ENCODE measurements at places on chromosomes 11 and 22.

DNA sequence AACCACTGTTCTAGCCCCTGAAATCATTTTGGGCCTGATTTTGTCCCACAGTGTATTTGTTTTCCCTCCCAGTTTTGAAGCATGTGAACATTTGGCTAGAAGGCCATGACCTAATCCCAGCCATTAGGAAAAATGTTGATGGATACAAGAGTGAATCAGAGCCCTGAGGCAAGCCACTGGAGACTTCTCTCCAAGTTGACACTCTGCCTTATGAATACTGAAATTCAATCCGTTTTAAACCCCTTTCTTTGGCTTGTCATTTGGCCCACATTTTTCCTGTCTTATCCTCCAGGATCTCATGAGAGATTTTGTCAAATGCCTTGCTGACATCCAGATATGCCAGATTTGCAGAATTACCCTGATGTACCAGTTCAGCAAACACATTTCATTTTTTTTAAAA is 158.8 kb downstream of the FAT3 start:
- no peak for DNase-seq

GRCh38 chr11:48005136-48005535 is 24.8 kb downstream of the PTPRJ start:
- DNase-seq: no peak

DNA sequence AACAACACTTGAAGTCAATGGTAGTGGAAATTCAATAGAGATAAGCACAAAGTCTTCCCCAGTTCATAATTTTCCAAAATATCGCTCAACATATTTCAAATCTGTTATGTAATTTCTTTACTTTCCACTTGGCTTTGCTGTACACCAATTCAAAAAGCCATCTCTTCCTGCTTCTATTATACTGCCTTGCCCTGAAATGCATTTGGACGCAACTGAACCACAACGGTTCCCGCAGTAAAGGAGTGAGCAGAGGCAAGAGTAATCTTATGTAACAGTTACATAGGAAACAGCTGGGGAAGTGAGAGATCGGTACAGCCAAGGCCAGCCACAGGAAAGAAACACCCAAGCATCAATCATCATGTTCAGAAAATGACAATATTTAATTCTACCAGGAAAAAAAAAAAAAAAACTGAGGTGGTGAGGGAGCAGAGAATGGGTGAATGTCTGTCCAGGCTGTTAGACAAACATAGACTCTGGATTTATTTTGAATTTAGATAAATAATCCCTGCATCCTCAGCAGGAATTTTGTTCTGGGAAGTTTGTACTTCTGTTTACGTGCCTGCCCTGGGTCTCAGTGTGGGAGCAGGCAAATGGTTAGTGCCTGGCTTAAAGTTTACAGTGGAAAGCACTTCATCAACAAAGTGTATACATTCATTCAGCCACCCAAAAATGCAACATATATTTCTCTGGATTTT is 392.2 kb downstream of the ETS1 start:
- peak; percentile 53 for DNase-seq

- no peak for DNase-seq
Measured at GRCh38 chr11:133222425-133223330, 309.6 kb downstream of the OPCML start.

GRCh38 chr11:57364851-57365660 is 15.9 kb downstream of the PRG3 start:
- no peak for DNase-seq

- no peak for DNase-seq
Measured at GRCh38 chr11:88043149-88043548, 132.1 kb downstream of the RAB38 start.

GRCh38 chr11:63816166-63816565 is 2.9 kb downstream of the SPINDOC start:
- no peak for DNase-seq

DNA sequence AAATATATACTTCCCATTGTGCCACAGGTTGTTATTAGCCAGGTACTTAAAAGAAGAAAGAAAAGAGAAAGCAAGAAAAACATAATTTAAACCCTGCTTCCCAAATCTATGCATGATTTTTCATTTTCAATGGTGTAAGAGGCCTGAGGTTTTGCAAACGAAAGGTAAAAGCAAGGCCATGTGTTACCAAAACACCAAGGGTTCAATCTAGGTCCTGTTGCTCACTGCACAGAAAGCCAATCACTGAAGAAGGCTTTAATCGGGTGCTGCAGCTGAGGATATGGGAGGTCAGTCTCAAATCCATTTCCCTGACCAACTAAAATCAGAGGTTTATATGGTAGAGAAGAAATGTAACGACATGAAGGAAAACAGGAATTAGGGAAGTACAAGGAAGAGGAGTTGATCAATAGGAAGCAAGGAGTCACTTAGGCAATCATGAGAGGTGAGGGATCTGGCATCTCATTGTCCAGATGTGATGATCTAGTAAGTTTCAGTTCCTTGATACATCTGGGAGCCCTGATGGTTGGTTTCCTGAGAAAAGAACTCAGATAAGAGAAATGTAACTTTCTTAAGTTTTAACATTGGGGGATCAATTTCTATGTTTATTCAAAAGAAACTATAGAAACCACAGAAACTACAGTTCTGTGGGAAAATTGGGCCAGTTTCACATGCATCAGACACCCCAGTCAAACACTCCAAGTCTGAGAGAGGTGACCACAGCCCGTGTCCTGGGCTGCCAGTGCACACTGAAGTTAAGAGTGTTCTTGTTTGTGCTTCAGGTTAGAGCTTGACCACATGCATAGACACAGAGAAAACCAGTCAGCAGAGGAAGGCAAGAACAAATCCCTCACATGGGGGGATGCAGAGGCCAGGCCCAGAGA is 18.1 kb upstream of the DKK3 start:
- no peak for DNase-seq

GRCh38 chr11:58047818-58048217 is 17.1 kb downstream of the OR6Q1 start:
- no peak for DNase-seq

DNA sequence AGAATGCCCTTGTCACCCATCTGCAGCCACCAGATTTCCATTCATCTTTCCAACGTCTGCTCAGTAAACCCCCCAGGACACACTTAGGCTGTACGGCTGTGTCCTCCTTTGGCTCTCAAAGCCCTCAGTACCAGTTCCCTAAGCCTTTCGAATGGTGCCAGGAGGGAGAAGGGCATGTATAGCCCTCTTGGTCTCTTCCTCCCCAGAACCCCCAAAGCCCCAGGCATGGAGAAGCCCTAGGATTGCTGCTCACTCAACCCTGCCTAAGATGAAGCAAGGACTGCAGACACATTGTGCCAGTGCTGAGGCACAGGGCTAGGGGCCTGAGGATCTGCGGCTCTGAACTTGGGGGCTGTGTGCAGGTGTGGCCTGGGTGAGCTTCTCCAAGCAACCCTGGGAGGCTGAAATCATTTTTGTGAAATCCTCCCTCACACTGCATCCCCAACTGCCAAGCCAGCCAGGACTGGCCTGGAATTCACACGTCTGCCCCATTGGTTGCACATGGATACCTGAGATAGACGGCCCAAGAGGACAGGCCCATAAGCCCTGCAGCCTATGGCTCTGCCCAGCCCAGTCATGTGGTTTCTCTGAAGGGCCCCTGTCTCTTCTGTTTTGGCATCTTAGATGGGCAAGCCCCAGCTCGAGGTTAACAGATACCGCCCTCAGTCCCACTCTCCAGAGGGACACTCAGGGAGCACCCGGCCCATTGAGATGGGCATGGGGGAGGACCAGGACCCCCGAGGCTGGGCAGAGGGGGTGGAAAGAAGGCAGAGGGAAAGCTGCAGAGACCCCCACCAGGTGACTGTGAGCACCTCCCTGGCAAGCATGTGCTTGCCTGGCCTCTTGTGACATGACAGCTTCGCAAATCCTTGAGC is 34.0 kb downstream of the KCNQ1OT1 start:
- DNase-seq: no peak

- DNase-seq: peak; percentile 83
Measured at GRCh38 chr11:46896719-46897406, 21.5 kb downstream of the LRP4 start.

GRCh38 chr22:46534901-46535630 is 2.4 kb downstream of the CELSR1 start:
- no peak for DNase-seq

GRCh38 chr11:64763526-64764039 is 3.8 kb upstream of the PYGM start:
- DNase-seq: no peak
